NB4 (cell line): ENCODE measurements at places on chromosomes 16 and 17.
A peak's percentile ranks its signal among the peaks of the same experiment; 100 is the strongest.

DNA sequence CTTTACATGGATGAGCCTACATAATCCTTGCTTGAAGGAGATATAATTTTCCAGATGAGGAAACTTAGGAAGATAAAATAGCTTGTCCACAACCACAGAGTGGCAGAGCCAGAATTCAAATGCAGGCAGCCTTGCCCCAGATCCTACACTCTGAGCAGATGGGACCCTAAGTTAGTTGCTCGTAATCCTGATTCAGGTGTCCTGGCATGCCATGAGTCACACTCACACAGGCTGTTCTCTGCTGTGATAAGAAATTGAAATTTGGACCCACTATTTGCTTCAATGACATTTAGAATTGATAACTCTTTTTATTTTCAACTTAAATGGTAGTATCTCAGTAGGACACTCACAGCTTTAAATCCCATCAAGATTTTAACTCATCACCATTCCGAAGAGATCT, 150.7 kb upstream of the CACNG5 start:
- DNase-seq: no peak

- no peak for DNase-seq
These were observed 67.5 kb downstream of the IQCK start for GRCh38 chr16:19785512-19786130.

DNA sequence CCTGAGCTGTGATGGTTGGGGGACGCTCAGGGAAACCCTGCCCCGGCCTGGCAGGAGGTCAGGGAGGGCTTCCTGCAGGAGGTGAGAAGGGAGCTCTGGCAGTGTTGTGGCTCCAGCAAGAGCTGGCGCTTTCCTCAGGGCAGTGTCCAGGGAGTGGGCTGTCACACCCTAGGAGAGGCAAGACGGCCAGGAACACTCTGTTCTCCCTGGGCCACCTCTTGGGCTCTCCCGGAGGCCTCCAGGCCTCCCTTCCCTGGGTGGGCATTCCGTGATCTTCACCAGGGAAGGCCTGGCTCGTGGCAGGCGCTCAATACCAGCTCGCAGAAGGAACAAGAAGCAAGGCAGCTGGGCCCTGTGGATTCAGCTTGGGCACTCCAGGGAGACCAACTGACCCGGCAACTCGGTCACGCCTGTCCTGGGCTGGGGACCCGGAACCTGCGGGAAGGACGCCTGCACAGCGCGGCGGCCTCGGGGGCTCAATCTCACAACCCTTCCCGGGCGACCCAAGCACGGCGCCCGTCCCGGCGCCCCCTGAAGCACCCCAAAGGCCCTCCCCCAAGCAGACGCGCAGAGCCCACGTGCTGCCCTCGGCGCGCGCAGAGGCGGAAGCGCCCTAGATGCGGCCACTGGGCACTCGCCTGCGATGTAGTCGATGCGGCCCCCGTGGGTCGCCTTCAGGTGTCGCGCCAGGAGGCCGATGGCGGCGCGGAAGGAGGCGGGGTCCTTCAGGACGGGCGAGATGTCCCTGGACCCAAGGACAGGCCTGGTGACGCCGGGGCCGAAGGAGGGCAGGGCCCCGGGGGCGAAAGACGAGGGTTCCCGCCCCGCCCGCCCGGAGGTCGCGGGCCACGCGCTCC, 588 bp downstream of the APRT start:
- DNase-seq: peak; percentile 89

- DNase-seq: no peak
These were observed 67.6 kb downstream of the USP31 start for GRCh38 chr16:23081675-23082119.

DNA sequence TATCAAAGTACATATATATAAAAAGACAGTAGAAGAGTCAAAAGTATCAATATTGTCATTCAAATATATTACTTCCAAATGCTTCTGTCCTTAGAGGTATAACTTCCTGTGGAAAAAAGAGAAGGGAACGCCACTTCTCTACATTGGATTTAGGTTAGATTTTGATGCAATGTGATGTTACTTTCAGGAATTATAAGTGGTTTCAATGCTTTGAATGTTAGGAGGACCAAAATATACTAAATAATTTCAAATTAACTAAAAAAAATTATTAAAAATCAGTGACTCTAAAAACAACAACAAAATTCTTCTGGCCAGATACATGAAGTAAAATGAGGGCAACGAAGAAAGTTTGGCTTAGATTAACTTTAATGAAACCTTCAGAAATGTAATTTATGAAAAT, 88.0 kb downstream of the BRIP1 start:
- DNase-seq: no peak

DNA sequence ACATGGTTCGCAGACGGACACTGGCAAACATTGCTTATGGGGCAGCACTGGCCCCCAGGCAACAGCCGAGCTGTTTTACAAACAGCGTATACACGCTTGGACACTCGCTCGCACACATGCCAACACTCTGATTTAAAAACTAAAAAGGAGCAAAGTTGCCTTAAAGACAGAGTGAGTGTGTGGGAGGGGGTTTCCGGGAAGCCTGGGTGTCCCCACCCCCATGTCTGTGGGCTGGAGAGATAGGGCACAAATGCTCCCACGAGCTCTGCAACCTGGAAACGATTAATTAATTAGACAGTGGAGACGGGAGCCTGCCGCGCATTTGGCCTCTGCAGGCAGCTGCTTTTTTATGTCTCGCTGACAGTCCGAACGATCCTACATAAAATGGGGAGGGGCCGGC, 107.9 kb upstream of the ZNF469 start:
- peak; percentile 29 for DNase-seq

DNA sequence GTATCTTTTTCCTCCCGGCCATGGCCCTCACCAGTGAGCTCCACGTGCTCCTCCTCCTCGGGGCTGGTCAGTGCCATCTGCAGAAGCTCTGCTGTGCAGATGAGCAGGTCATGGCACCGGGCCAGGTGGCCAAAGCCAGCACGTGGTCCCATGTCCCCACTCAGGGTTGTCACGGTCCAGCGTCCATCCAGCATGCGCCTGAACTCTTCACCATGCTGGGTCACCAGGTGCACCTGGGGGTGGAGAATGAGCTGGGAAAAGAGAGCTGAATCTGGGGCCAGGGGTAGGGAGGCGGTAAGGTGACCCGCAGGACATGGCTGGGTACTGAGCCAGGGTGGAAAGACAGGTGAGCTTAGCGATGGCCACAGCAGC, 1.3 kb downstream of the DHX58 start:
- DNase-seq: no peak

GRCh38 chr16:1526608-1527555, 6.6 kb upstream of the TMEM204 start:
- DNase-seq: no peak

GRCh38 chr17:7912927-7913524, 3.1 kb downstream of the RNF227 start:
- DNase-seq: peak; percentile 85

GRCh38 chr16:4688674-4689045, 4.7 kb upstream of the NUDT16L1 start:
- DNase-seq: no peak

GRCh38 chr16:51825779-51826178, 674.7 kb upstream of the SALL1 start:
- DNase-seq: no peak

GRCh38 chr17:65185668-65186382, 48.7 kb downstream of the RGS9 start:
- DNase-seq: no peak

- no peak for DNase-seq
These were observed 11.4 kb upstream of the CLDN9 start for GRCh38 chr16:3001316-3001715.

GRCh38 chr17:58504826-58505351, 9.5 kb downstream of the MTMR4 start:
- DNase-seq: peak; percentile 58

GRCh38 chr17:31510308-31511194, 119.1 kb downstream of the RAB11FIP4 start:
- no peak for DNase-seq

DNA sequence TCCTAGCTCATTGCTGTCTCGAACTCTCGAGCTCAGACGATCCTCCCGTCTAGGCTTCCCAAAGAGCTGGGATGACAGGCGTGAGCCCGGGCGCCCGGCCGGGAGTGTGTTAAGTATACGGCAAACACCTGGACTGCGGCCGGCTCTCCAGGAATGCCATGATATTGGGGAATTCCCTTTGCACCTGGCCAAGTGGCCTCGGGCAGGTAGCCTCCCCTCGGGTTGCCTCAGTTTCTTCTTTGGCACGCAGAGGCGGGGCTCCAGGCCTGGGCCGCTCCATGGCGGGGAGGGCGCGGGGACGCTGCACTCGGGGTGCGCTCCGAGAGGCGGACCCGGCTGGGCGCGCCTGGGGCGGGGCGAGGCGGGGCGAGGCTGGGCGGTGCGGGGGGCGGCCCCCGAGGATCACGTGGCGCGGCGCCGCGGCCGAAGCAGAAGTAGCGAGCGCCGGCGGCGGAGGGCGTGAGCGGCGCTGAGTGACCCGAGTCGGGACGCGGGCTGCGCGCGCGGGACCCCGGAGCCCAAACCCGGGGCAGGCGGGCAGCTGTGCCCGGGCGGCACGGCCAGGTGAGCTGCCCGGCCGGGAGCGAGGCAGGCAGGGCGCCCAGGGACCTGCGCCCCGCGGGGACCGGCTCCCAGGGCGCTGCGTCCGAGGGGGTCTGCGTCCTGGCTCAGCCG, at the start of gene PLCG2:
PLCG2 (plus strand) TSS at position 431 of the 675 bp plus-strand sequence. CDS start 6,699 bp downstream, outside the sequence.
- peak; percentile 87 for DNase-seq

GRCh38 chr16:67243481-67243880, 3.8 kb downstream of the FHOD1 start:
- no peak for DNase-seq

DNA sequence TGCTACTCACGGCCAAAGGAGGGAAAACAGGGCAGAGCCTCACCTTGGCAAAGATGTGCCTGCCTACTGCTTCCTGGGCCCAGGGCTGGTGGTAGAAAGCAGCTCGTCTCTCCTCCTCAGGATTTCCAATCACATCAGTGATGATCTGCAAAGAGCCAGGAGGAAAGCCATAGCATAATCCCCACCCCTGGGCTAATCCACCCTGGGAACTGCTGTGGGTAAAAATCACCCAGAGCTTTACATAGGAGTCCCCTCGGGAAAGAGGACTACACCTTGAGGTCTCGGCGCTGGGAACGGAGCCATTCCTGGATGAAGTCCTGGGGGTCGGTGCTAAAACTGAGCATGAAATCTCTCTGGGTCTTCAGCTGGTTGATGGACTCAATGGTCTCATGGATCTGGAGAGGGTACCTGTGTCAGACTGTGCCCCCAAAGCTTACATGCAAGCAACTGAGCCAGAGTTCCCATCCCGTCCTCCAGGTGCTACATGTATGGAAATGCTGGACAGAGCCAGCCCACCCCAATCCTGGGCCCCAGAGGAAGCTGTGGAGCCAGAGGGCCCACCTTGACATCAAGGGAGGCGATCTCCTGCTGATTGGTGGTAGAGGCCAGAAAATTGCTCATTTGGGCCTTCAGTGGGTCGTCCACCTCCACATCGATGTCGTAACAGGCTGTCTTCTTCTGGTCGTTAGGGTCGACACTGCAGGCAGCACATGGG, 5.7 kb upstream of the FTSJ3 start:
- DNase-seq: no peak

- DNase-seq: no peak
These were observed 809 bp downstream of the C16orf90 start for GRCh38 chr16:3494386-3494973.

GRCh38 chr16:2071454-2072202, 23.8 kb downstream of the TSC2 start:
- no peak for DNase-seq

GRCh38 chr16:67089101-67089500, 20.6 kb upstream of the PHAF1 start:
- no peak for DNase-seq

DNA sequence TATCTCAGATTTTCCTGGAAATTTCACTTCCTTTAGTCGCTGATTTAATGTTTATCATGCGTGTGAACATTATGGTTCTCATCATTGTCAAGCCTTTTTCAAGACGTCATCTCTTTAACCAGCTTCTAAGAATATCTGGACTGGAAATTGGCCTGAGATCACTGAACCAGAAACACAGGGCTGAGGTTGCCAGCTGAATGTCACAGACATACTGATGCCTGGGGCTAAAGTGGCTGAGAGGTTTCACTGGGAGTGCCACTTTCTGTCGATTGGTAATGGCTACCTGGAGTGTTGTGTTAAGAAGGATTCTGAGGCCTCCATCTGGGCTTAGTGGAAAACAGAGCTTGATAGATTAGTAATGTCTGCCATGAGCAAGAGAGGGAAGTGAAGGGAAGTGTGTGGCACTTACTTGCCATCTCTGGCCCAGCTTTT, 54.2 kb downstream of the CRISPLD2 start:
- DNase-seq: no peak

- DNase-seq: peak; percentile 77
These were observed 38.9 kb upstream of the SNN start for GRCh38 chr16:11629071-11630030.

DNA sequence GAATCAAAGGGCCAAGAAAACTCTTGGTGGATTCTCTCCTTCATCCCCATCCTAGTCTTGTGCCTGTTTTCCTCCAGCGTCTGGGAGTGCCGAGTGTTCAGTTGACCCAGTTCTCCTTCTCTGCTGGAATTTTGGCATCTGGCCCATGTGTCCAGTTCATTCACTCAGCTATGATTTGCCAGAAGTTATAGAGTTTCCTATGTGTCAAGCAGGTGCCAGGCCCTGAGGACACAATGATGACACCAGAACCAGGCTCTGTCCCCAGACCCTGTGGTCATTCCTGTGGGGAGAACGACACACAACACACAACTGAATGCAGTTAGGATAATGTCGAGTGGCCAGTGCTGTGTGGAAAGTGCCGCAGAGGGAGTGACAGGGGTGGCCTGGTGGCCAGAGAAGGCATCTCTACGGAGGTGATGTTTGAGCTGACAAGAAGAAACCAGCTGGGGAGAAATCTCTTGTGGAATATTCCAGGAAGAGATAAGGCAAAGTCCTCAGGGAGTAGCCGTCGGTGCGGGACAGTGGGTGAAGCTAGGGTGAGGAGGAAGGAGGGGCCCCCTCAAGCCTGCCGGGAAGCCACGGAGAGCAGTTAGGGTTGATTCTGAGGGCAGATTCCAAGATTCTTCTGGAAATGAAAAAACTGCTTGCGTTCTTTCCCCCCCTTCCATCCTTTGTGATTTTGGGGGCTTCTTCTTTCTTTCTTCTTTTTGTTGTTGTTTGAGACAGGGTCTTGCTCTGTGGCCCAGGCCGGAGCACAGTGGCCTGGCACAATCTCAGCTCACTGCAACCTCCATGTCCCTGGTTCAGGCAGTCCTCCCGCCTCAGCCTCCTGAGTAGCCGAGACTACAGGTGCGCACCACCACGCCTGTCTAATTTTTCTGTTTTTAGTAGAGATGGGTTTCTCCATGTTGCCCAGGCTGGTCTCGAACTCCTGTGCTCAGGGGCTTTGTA, 35.8 kb upstream of the IL34 start:
- no peak for DNase-seq

DNA sequence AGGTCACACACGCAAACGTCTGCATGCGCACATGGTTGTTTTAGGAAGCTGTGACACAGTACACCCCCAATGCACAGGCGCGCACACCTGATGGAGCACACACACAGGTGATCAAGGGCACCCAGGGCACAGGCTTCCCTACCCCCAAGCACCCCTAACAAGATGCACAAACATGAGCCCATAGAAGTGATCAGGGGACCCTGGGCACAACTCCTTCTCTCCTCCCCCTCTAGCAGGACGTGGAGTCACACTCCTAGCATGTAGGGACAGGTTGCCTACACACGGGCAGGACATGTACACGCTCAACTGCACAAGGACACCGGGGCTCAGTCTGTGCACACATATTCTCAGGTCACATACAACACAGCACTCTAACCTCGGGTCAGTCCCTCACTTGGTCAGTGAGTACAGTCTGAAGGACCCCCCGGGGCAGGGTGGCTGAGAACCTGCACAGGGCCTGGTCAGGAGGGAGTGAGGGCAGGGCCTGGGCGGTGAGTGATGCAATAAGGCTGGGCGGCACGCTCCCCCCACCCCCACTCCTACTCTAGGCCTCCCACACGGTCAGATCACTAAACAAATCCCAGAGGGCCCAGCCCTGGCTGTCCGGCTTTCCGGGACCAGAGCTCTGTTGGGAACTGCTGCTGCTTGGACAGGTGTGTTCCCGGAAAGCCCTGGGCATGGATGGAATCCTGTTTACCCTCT, 751 bp upstream of the DOC2B start:
- peak; percentile 58 for DNase-seq
